AG08396 (cell line): ENCODE measurements at places on chromosomes 6 and 20.

DNA sequence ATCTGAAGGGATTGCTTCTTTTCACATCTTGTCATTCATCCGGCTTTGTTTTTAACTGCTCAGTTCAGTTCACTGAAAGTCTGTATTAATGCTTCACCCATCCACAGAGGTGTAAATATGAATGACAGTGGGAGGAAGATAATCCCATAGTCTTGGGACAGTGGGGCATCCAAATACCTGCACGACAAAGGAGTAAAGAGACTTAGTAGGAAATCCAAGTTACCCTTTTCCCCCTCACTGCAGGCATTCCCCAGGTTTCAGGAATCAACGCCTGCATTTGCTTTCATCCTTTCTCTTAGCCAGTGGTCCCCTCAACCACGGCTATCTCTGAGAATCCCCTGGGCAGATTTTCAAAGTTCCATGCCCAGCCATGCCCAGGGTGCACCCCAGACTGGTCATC, 110.2 kb downstream of the MYLK4 start:
- no peak for DNase-seq

DNA sequence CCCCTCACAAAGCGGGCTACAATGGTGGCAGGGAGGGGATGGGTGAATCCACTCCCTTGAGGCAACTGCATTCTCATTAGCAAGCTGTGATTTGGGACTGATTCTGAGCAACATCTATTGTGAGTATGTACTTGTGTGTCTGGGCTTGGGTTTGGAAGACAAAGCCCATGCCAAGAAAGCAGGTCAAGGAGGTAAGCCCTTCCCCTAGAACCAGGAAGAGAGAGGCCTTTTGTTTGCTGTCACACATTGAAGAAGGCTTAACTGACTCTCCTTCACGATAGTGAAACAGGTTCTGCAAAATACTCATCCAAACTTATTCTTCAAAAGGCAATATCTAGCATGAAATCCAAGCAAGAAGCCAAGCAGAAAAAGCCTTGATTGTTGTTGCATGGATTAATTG, 403.1 kb upstream of the ID4 start:
- DNase-seq = no peak

DNA sequence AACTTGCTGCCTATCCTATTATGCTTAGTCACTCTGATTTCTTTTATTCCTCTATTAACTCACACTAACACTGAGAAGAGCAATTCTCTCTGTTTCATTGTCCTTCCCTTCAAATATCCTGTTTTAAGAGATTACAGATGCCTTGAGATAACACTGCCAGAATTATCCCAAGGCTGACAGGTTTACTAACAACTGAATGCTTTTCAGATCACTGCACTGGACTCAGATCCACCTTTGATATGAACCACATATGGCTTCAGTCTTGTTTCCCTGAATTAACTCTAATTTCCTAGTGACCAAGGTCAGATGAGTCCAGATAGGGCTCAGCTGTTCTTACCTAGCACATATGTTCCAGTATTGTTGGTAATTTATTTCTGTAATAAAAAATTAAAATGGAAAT, 633.1 kb downstream of the GRIK2 start:
- DNase-seq = no peak

DNA sequence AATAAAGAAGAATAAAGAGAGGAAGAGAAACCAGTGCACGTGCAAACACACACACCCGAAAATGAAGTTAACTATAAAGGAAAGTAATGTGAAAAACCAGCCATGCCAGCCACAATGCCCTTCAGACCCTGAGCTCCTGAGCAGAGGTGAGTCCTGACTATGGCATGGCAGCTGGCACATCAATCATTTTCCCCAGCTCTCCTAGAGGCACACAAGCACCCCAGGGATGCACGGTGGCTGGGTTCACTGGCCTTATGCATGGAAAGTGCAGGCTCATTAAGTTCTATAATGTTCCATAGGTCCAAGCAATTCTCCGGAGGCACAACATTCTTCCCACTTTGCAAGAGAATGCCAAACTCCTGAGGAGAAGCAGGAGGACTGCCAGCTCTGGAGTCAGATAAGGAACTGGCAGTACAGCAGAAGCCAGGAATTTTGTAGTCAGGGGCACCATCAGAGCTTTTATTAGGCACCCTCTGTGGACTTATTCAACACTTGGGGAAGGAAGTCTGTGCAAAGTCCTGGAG, 175.0 kb upstream of the PRDM1 start:
- DNase-seq = no peak

DNA sequence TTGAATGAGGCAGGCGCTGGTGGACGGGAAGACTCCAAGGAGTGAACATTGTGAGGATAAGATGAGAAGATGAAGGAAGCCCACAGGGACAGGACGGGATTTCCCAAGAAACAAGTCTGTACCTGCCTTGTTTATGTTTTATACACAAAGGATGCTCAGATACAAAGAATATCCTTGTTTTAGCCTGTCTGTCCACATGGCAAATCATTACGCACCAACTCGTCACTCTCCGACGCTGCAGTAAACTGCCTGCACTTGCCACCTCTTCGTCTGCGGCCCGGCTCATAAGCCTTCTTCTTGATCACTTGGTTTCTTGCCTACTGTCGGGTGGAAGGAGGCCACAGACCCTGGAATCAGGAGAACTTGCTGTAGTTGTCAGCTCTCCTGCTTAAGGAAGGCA, 85.4 kb downstream of the CD83 start:
- no peak for DNase-seq

DNA sequence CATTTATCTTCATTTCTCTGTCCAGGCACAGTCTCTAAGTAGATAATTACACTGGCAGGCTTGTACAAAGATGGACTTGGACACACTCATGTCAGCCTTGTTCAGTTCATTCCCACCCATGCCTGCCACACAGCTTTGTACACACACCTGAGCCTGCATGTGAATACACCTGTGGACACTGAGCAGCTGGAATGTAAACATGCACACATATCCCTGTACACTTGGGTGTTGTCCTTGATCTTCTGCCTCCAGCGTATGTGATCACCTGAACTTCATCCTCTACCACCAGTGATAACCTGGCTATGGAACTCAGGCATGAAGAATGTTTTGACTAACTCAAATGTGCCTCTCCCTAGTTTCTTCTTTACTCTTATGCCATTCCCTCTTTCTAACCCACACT, 190.6 kb downstream of the DHX35 start:
- DNase-seq = no peak

GRCh38 chr20:34974246-34974645, 18.6 kb downstream of the MYH7B start:
- DNase-seq = no peak

GRCh38 chr6:82987951-82988350, 77.7 kb downstream of the UBE3D start:
- DNase-seq = no peak

DNA sequence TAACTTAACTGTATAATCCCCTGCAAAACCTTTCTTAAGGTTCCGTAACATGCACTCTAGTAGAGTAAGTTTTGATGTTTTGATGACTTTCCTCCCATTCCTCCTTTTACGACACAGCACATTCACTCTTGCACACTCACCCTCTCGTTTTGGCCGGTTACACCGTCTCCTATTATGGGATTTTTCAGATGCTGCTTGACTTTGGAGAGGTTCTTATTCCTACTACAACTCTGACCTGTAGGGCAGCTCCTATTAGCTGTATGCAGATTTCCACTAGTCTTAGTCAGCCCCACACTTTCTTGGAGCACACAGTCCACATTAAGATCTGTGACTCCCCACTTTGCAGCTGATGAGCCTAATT, 223.7 kb upstream of the SYNCRIP start:
- peak; percentile 18 for DNase-seq

- DNase-seq = no peak
Observed at GRCh38 chr6:4997862-4998261, 6.0 kb downstream of the RPP40 start.

DNA sequence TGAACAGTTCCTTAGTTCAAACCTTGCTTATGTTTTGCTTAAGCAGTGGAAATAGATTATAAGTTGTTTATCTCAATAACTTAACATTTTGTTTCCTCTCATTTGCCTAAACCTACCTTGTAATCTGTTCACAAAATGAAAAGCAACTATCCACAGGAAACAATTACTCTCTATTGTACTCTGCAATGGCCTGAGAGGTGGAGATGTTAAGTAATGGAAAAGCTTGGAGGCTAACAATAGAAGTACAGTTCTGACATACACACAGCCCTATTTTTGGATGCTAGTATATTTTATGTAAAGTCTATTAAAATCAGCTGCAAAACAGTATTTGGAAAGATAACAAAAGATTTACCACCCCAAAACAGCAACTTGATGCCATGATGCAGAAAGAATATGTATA, 82.1 kb downstream of the TINAG start:
- no peak for DNase-seq

GRCh38 chr6:33856655-33857054, 52.9 kb upstream of the MLN start:
- DNase-seq = no peak

DNA sequence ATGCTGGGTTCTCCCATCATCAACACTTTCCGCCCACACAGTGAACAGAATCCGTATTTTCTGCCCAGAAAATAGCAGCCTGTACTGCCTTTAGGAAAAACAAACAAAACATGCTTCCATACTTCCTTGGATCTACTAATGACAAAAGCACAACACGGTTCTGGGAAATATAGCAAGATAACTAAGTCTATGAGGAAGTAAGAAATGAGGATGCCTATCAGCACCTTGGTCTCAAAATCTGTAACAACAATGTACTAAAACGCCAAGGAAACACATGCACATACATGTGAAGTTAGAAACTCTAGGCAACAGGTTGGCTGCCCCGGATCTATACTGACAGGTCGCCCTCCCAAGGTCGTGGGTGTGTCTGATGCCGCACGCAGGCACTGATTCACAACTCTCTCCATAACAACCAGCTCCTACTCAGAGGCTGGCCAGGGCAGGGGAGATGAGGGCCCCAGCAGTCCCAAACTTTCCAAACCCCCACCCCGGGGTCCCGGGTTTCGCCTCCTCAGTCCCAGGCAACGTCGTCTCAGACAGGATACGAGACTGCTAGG, 710 bp downstream of the BTBD9 start:
- DNase-seq = peak; percentile 57

DNA sequence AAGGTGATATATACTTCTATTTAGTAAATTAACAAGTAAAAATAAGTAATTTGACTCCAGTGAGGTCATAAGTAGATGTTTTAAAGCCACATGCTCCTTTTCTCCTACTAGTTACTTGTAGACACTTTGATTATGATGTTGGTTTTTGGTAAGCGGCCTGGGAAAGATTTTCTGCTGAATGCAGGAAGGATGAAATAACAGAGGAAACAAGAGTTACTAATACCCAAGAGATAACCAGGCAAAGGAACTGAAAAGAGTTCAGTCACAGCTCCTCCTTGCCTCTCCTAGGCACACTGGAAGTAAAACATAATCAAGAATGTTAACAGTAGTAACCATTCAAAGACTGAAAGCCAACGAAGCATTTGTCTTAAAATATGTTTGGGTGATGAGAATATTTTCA, 203.3 kb downstream of the RNGTT start:
- no peak for DNase-seq

DNA sequence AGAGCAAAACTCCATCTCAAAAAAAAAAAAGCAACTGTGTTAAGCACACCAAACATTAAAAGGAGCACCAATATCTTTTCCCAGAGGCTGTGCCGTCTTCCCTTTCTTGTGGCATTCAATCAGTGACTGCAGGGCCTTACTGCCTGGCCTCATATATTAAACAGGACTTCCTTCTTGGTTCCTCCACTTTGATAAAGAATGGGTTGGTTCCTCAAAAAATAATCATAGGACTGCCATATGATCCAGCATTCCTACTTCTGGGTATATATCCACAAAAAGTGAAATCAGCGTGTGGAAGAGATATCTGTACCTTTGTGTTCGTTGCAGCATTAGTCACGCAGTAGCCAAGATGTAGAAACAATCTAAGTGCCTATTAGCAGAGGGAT, 40.3 kb upstream of the GFOD1 start:
- no peak for DNase-seq

DNA sequence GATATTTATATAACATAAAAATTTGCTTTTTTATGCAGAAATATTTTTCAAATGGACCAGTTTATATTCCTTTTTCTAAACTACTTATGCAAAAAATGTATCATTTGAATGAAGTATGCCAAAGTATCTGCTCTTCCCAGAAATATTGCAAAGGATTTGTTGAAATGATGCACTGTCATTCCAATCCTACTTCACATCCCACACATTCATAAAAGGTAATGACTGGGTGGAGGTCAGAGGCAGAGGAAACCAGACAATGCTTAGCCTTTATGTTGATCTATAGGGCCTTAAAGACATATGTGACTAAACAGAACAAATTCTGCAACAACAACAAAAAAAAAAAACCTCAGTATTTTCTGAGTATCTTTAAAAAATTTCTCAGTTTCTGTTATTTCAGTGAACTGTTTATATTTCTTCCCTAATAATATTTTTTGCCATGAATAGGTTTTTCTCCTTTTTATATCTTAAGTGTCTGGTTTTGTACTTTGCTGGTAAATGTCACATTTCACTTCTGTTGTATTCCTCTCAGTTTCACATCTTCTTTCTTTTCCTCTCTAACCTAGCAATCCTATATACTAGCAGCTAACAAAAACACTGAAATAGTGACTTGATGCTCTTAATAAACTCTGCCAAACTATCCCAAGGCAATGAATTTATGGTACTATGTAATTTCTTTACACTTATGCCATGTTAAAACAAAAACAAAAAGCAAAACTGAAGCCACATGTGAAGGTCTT, 374.1 kb downstream of the BCKDHB start:
- DNase-seq = no peak

GRCh38 chr20:11376420-11376819, 541.3 kb upstream of the BTBD3 start:
- DNase-seq = no peak

- DNase-seq = peak; percentile 84
Observed at GRCh38 chr20:50580016-50580747, 70.0 kb downstream of the PTPN1 start.

GRCh38 chr20:47429409-47429808, 72.3 kb upstream of the NCOA3 start:
- DNase-seq = no peak

DNA sequence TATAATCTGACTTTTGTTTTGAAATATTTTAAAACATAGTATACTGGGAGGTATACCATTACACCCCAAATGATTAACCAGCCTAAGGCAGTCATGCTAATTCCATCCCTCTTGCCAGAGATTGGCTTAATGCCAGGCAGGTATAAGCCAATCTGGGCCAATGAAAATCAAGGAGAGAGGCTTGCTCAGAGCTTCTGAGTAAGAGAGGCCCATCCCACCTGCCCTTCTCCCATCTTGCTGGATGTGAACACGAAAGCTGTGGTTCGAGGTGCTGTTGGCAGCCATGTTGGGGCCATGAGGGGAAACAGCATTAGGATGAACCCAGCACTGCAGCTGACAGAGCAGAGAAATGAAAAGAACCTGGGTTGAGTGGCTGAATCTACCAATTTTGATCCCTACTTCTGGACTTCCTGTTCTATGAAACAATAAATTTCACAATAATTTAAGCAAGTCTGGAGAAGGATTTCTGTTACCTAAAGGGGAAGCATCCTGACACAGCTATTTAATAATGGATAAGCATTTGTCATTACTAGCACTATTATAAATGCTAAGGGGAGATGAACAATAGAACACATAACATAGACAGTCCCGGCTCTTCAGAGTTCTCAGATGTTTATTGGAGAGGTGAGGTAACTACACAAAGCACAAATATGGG, 152.3 kb downstream of the CDC5L start:
- no peak for DNase-seq

- no peak for DNase-seq
Observed at GRCh38 chr6:153368131-153368530, 237.0 kb upstream of the RGS17 start.

- no peak for DNase-seq
Observed at GRCh38 chr6:162249907-162250642, 477.5 kb downstream of the PRKN start.

- no peak for DNase-seq
Observed at GRCh38 chr6:20211037-20211940, 980 bp downstream of the MBOAT1 start.
